ENCODE measurements at places on chromosomes 7 and 10.

DNA sequence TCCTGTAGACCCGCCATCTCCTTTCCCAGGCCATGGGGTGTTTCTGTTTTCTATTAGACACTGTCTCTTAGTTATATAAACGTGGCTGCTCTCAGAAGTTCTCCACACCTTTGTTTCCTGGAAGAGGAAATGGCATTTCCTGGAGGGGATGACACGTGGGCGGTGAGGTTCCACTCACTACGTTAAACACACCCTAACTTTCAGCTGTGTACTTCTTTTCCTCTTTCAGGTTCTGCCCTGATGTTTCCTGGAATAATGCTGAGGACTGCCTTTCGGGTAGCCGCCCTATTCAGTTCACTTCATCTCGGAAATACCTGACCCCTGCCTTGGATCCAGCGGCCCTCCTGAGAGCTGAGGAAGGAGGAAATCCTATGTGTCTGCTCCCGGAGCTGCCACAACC lies 3.4 kb upstream of the PRKCQ start:
- DNase-seq = no peak

- DNase-seq = no peak
Observed at GRCh38 chr10:92291921-92292845, 1.2 kb downstream of the MARCHF5 start.

- no peak for DNase-seq
Observed at GRCh38 chr10:6755781-6756460, 175.8 kb upstream of the PRKCQ start.

DNA sequence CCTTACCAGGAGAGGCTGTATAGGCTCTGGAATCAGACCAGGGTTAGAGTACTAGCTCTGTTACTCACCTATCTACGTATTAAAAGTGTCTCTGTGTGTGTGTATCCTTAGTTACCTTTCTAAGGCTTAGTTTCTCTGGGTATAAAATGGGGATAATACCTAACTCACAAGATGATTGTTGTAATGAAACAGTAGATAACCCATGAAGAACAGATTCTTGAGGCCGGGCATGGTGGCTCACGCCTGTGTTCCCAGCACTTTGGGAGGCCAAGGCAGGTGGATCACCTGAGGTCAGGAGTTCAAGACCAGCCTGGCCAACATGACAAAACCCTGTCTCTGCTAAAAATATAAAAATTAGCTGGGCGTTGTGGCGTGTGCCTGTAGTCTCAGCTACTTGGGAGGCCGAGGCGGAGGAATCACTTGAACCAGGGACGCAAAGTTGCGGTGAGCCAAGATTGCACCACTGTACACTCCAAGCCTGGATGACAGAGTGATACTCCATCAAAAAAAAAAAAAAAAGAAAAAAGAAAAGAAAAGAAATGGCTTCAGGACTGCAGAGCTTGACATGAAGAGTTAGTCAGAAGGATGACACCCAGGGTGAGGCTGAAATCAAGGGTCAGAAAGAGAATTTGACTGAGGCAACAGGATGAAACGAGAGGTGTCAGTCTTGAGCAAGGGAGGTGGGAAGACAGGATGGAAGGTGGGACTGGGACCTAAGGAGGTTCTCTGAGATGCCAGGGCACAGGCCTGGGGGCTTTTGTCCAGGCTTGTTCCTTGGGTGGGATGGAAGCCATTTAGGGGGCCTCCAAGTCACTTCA lies 33.4 kb downstream of the PRKAR2B start:
- DNase-seq = no peak

DNA sequence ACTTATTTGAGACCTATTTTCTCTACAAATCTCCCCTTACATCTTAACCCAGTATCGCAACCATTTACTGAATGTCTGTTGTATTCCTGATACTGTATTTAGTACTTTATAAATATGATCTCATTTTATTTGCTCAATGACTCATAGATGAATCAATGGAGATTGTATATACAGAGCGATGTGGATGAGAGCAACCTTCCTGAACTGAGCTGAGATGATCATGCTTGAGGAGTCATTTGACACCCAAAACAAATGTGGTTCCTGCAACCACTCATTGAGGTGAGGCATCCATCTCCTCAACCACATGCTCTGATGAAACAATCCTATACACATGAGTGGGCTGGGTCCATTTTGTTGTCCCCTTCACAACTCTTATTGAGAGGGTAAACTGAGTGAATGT lies 250.0 kb downstream of the CDC14C start:
- no peak for DNase-seq

DNA sequence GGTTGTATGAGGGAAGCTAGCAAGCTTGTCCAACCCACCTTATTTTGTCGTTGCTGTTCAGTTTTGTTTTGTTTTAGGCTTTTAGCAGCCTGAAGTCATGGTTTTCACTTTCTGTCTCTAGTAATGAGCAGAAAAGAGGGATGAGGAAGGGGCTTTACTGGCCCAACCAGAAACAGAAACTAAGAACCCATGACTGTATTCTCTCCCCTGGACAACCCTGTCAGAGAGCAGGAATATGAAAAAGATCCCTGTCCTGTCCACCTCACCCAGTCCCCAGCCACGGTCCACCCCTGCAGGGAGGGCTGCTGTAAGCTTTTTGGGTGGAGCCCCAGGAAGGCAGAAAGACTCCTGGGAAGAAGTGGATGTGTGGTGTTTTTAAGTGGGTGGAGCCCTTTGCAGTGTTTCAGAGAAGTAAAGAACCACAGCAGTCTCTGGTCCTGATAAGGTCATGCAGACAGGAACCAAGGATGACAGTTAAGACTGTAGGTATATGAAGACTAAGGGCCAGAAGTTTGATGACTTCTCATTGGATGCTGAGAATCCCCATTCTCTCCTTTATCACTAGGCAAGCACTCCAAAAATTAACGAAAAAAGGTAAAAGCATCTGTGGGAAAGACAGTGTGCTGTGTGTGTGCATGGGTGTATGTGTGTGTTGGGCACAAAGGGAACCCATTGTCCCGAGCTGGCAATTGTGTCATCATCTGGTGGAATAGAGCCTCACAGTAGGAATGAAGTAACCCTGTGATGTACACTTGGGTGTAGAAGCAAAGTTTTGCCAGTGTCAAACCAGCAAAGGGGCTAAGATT lies 13.8 kb downstream of the MRPL32 start:
- no peak for DNase-seq

GRCh38 chr10:20427821-20428220 lies 469.3 kb downstream of the NEBL start:
- no peak for DNase-seq

GRCh38 chr7:122380992-122381391 lies 76.4 kb upstream of the FEZF1 start:
- no peak for DNase-seq

GRCh38 chr10:79149662-79150443 lies 81.1 kb downstream of the ZMIZ1 start:
- DNase-seq = no peak

DNA sequence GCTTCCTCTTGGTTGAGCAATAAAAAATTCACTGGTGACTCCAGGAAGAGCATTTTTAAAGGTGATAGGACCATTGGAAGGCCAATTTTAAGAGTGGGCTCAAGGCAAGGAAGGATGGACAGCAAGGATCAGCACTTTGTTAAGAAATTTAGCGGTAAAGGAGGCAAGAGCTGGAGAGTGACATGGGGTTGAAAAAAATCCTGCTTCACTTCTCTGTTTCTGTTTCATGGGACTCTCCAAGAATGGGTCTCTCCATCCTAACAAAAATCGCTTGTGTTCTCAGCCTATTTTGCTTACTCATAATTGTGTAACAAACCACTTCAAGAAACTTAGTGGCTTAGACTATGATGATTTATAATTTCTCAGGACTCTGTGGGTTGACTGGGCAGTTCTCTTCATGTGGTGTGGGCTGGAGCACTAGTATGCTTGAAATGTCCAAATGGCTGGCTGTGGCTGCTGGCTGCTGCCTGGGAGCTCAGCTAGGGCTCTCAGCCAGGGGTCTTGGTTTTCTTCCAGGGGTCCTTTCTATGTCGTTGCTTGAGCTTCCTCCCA lies 59.8 kb upstream of the ZNRF2 start:
- DNase-seq = no peak

GRCh38 chr7:32264702-32265284 lies 194.6 kb upstream of the PDE1C start:
- DNase-seq = no peak

DNA sequence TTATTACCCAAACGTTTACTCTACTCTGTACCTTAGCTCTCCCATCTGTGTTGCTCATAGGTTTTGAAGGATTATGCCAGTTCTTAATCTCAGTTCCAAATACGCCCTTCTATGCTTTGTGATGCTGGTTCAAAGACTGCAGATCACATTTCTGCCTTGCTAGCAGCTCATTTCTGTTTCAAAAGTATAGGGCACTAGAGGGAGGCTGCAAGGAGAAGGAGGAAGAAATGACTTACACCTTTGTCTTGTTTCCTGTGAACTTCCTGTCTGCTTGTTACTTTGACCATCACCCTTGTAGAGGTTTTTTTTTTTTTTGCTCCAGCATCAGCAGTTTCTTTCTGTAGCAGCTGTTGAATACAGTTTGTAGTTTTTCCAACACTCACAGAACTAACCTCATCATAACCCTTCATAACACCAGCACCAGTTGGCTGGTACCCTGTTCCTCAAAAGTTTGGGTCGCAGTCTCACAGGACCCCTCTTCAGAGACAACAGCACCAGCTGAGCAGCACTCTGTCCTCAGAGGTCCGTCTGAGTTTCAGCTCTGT lies 16.5 kb downstream of the SLK start:
- DNase-seq = no peak

DNA sequence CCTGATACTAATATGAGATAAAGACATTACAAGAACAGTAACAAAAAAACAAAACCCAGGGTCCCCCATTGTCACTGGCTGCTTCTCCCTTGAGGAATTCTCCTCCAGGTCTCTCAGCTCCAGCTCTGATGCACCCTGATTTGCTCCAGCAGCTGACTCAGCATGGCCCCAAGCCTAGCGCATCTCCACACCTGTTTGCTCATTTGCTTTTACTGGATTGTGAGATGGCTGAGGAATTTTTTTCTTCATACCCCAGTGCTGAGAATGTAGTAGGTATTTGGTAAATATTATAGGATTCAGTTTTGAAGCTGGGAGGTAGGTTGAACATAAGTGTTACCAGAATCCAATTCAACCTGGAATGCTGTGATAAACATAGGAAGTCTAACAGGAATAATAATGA lies 171.9 kb downstream of the PKD1L1 start:
- DNase-seq = no peak

DNA sequence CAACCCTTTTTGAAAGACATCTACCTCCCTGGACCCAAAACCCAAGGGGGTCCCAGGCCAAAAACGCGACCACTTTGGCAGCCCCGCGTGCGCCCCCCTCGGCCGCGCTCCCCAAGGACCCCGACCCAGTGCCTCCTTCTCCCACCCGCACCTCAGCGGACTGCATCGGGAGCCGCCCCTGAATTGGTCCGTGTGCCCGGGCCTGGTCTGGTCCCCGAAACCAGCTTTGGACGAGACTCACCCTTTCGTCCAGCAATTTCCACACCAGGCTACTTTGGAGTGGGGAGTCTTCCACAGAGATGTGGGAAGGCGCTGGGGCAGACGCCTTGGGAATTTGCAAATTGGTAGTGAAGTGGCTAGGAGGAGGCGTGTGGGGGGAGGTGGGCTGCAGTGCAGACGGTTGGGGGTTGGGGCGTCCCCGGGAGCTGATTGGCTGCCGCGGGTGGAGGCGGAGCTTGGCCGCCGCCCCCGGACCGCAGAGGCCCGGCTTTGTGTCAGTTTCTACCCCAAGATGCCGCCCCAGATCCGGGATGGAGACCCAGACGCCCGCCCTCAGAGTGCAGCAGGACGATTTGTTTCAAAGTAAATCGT lies 16.9 kb downstream of the TCAF1 start:
- no peak for DNase-seq

- DNase-seq = no peak
Observed at GRCh38 chr7:1099154-1099542, 11.2 kb downstream of the GPER1 start.

GRCh38 chr10:132916421-132916841 lies 25.9 kb downstream of the CFAP46 start:
- no peak for DNase-seq

- no peak for DNase-seq
Observed at GRCh38 chr10:89403043-89403442, 10.6 kb downstream of the IFIT1 start.

GRCh38 chr10:77877441-77878344 lies 48.9 kb downstream of the DLG5 start:
- DNase-seq = peak; percentile 9

Data from NCI-H2081 treated with DMSO at 0.1 percent for 48 hours (cell line).